Activated CD4-positive, alpha-beta T cell treated with anti-CD3 and anti-CD28 coated beads, Interleukin-2, amount 10 ng/mL, durations not matched to agents 7 days and 5 days (primary cell): ENCODE measurements at places on chromosomes 12 and 14. TPM values are rescaled to one million over a fixed set of nuclear protein-coding genes. Genes with fewer than 3 reads are reported as not detected.

The TTLL5 gene
- 33.3 TPM for total RNA-seq

The RNF212B gene
- not detected for total RNA-seq

The PTPRQ gene
- total RNA-seq, result not detected

The SNRNP35 gene
- total RNA-seq, result 31.7 TPM

The ENDOU gene
- total RNA-seq, result not detected

The SIX1 gene
- total RNA-seq, result not detected

DNA sequence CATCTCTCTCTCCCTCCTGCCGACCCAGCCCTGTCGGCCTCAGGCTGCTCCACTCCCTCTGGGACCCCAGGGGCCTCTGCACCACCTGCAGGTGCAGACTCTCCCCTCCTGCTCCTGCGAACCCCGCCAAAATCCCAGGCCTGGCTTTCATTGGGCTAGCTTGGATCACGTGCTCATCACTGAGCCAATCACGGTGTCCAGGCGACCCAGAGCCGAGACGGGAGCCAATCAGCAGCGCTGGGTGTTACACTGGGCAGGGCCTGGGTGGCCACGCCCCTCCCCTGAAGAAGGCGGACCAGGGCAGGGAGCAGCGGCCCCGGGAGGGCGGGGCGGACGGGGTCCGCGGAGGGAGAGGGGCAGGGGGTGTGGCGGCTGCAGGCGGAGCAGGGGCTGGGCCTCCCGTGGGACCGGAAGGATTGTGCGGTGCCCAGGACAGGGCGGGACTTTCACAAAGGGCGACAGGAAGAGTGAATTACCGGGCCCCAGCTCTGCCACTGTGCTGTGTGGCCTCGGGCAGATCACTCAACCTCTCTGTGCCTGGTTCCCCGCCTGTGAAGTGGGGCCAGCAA lies 66.6 kb upstream of the FBRSL1 start:
- DNase-seq, result no peak
- no peak overlapping the region for H3K4me3 ChIP-seq
- no peak overlapping the region for H3K27ac ChIP-seq
- H3K4me1 ChIP-seq, result peaks cover 8% of the 10 kb centered on the region
- H3K27me3 ChIP-seq, result peaks cover 15% of the 10 kb centered on the region
- H3K36me3 ChIP-seq, result no peaks in the 10 kb centered on the region

GRCh38 chr12:59724011-59724695 lies 128.3 kb downstream of the SLC16A7 start:
- no peak for DNase-seq
- H3K36me3 ChIP-seq, result no peaks in the 10 kb centered on the region
- H3K27ac ChIP-seq, result no peak overlapping the region
- H3K4me1 ChIP-seq, result no peaks in the 10 kb centered on the region

DNA sequence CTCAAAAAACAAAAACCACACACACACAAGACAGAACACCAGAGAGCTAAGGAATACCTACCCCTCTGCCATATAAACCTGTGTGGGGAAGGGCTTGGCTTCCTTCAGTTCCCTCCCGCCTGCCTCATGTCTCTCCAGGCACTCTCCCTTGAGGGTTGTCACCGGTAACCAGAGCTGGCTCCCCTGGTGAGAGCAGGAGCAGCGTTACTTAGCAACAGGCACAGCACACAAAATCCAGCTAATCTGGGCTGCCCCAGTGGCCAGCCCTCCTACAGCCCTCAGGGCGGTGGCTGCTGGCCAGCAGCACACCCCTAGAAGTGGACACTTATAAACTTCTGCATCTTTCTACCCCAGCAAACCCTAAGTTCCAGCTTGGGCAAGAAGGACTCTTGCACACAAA lies 21.6 kb upstream of the NR4A1 start:
- peaks cover 38% of the 10 kb centered on the region for H3K4me1 ChIP-seq
- no peak for DNase-seq
- no peaks in the 10 kb centered on the region for H3K36me3 ChIP-seq
- no peak overlapping the region for H3K27ac ChIP-seq
- H3K27me3 ChIP-seq, result peaks cover 13% of the 10 kb centered on the region

- peaks cover 31% of the 10 kb centered on the region for H3K4me1 ChIP-seq
- no peak overlapping the region for H3K4me3 ChIP-seq
- H3K27ac ChIP-seq, result peak overlapping the region; percentile 7
Observed at GRCh38 chr14:74089251-74090020, 4.7 kb downstream of the LIN52 start.

DNA sequence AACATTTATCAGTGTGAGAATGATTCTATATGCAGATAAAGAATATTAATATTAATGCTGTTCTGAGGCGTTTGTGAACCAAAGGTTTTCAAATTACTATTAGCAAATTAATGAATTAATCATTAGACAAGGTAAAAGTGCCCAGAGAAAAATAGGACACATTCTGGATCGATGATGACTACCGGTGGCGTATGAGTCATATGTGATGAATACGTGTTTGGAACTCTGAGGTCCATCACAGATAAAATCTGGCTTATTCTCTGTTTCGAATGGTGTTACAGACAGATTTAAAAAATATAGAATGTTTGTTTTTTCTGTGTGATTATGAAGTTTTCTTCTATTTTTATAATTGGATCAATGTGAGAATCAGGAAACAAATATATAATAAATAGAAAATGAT lies 79.2 kb upstream of the RTL1 start:
- no peak overlapping the region for H3K4me3 ChIP-seq
- H3K27me3 ChIP-seq, result peaks cover 5% of the 10 kb centered on the region
- no peak overlapping the region for H3K27ac ChIP-seq

- no peaks in the 10 kb centered on the region for H3K4me1 ChIP-seq
- H3K36me3 ChIP-seq, result no peaks in the 10 kb centered on the region
- no peaks in the 10 kb centered on the region for H3K27me3 ChIP-seq
- no peak overlapping the region for H3K27ac ChIP-seq
- no peak overlapping the region for H3K4me3 ChIP-seq
Observed at GRCh38 chr12:117671734-117672133, 297.1 kb downstream of the KSR2 start.

DNA sequence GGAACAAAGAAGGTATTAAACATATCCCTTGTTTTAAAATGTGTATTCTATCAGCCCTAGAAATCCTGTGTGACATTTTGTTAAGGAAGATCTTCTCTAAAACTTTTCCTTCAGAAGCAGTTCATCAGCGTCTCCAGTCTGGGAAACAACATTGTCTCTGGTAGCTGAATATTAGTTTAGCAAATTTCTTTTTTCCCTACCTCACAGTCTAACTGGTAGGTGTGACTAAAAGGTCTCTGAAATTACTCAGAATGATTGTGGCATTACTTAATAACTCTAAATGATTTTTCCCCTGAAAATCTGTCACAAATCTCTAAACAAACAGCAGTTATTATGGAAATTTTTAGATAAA lies 1044.8 kb downstream of the FLRT2 start:
- no peak overlapping the region for H3K4me3 ChIP-seq
- H3K36me3 ChIP-seq, result no peaks in the 10 kb centered on the region
- no peak overlapping the region for H3K27ac ChIP-seq

GRCh38 chr12:111997300-111997699 lies 15.7 kb downstream of the TMEM116 start:
- no peaks in the 10 kb centered on the region for H3K27me3 ChIP-seq
- peaks cover 48% of the 10 kb centered on the region for H3K36me3 ChIP-seq
- no peak overlapping the region for H3K4me3 ChIP-seq
- no peak overlapping the region for H3K27ac ChIP-seq
- peaks cover 82% of the 10 kb centered on the region for H3K4me1 ChIP-seq
- no peak for DNase-seq

GRCh38 chr12:42807766-42808165 lies 218.2 kb upstream of the PRICKLE1 start:
- no peaks in the 10 kb centered on the region for H3K36me3 ChIP-seq
- H3K27me3 ChIP-seq, result no peaks in the 10 kb centered on the region
- H3K27ac ChIP-seq, result no peak overlapping the region
- no peak for DNase-seq

- no peak overlapping the region for H3K4me3 ChIP-seq
- no peaks in the 10 kb centered on the region for H3K27me3 ChIP-seq
- H3K27ac ChIP-seq, result no peak overlapping the region
- DNase-seq, result no peak
- no peaks in the 10 kb centered on the region for H3K4me1 ChIP-seq
- no peaks in the 10 kb centered on the region for H3K36me3 ChIP-seq
Observed at GRCh38 chr12:131415781-131416180, 295.1 kb upstream of the SFSWAP start.

DNA sequence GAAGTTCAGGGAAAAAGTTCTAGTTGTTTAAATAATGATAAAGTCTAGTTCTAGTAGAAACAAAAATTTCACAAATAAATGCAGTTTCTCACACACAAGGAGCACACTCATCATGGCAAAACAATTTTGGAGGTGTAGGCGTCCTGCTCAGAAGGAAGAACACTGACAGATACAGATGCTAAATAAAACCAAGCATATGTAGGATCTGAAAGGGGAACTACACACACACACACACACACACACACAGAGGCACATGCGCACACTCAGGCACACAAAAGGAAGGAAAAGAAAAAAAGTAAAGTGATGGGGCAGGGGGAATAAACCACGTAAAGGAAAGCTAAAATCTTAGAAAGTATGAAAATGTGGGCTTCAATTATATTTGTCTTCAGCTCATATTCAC lies 117.7 kb downstream of the SOX5 start:
- no peak for DNase-seq
- no peaks in the 10 kb centered on the region for H3K4me1 ChIP-seq
- no peaks in the 10 kb centered on the region for H3K36me3 ChIP-seq
- no peaks in the 10 kb centered on the region for H3K27me3 ChIP-seq

DNA sequence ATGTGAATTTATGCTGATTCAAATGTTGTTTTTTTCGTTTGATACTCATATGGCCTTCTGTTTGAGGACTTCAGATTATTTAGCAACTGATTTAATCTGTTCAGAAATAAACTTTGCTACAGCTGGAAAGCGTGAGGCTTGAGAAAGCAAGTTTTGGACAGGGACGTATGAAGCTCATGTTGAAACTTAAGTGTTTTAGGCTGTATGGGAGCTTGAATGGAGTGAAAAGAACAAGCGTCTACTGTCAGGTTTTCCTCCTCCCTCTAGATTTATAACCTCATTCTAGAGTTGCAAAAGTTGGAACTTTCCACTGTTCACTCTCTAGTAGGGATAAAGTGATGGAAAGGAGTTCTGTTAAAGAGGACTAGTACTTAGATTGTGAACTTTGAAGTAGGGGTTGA lies 1.0 kb downstream of the PRPF39 start:
- peaks cover 60% of the 10 kb centered on the region for H3K4me1 ChIP-seq
- DNase-seq, result no peak
- peak overlapping the region; percentile 98 for H3K4me3 ChIP-seq
- no peaks in the 10 kb centered on the region for H3K27me3 ChIP-seq
- peak overlapping the region; percentile 96 for H3K27ac ChIP-seq

DNA sequence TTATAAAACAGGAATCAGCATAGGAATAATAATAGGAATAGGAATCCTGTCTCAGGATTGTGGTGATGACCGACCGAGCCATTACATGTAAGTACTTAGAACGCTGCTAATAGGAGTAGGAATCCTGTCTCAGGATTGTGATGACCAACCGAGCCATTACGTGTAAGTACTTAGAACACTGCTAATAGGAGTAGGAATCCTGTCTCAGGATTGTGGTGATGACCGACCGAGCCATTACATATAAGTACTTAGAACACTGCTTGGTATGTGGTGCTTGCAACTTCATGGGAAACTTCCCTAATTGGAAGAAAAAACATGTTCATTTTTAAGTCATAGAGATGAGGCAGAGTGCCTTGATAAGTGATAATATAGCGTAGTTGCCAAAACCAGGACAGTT lies 30.0 kb downstream of the ELK3 start:
- H3K27me3 ChIP-seq, result no peaks in the 10 kb centered on the region
- H3K36me3 ChIP-seq, result peaks cover 52% of the 10 kb centered on the region
- DNase-seq, result no peak
- H3K4me1 ChIP-seq, result peaks cover 12% of the 10 kb centered on the region

DNA sequence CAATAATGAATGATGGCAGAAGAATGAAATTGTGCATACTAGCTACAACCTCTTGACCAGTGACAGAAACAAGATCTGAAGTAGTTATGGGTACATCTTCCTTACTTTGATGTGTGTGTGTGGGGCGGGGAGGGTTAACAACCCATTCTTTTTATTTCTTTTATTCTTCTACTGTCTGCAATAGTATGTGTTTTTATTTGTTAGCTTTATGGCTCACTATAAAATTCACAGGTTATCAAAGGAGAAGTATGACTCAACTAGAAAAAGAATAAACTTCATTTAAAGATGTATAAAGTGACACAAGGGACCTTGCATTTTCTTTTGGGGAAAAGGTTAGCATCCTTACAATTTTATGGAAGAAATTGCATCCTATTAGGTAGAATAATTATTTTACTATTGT lies 430.5 kb downstream of the DAD1 start:
- H3K4me1 ChIP-seq, result peaks cover 24% of the 10 kb centered on the region
- H3K36me3 ChIP-seq, result no peaks in the 10 kb centered on the region
- H3K27ac ChIP-seq, result no peak overlapping the region
- DNase-seq, result no peak
- no peak overlapping the region for H3K4me3 ChIP-seq

DNA sequence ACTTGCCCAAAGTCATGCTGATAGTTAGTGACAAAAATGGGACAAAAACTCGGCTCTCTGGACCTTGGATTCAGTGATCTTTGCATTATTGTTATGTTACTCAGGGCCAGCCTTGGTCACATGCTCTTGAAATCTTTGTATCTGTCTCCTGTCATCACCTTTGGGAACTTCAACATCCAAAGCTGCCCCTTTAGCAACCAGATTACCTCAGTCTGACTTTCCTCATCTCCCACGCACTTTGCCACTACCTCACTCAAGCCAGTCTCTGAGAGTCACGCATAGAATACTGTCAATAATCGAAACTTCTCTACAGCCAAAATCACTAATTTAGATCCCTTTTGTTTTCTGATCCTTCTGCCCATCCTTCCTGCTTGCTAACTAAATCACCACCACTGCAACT lies 90.8 kb upstream of the DAAM1 start:
- H3K4me3 ChIP-seq, result no peak overlapping the region
- H3K27ac ChIP-seq, result no peak overlapping the region
- H3K36me3 ChIP-seq, result no peaks in the 10 kb centered on the region
- no peak for DNase-seq
- H3K27me3 ChIP-seq, result peaks cover 13% of the 10 kb centered on the region
- no peaks in the 10 kb centered on the region for H3K4me1 ChIP-seq

- no peaks in the 10 kb centered on the region for H3K36me3 ChIP-seq
- H3K27ac ChIP-seq, result no peak overlapping the region
- DNase-seq, result no peak
- peaks cover 26% of the 10 kb centered on the region for H3K4me1 ChIP-seq
Observed at GRCh38 chr12:27552886-27553560, 29.0 kb downstream of the PPFIBP1 start.
